RWPE2 (cell line): ENCODE measurements at places on chromosomes 13 and 19.

GRCh38 chr13:76693086-76693485, 193.1 kb downstream of the KCTD12 start:
- DNase-seq = no peak
- H3K4me3 ChIP-seq = no peak overlapping the region
- H3K27ac ChIP-seq = no peak overlapping the region
- no peaks in the 10 kb centered on the region for H3K27me3 ChIP-seq
- no peaks in the 10 kb centered on the region for H3K4me1 ChIP-seq

GRCh38 chr19:10454267-10454666, 33.9 kb downstream of the PDE4A start:
- H3K4me1 ChIP-seq = no peaks in the 10 kb centered on the region
- no peaks in the 10 kb centered on the region for H3K27me3 ChIP-seq
- H3K4me3 ChIP-seq = no peak overlapping the region
- H3K27ac ChIP-seq = no peak overlapping the region
- DNase-seq = no peak

DNA sequence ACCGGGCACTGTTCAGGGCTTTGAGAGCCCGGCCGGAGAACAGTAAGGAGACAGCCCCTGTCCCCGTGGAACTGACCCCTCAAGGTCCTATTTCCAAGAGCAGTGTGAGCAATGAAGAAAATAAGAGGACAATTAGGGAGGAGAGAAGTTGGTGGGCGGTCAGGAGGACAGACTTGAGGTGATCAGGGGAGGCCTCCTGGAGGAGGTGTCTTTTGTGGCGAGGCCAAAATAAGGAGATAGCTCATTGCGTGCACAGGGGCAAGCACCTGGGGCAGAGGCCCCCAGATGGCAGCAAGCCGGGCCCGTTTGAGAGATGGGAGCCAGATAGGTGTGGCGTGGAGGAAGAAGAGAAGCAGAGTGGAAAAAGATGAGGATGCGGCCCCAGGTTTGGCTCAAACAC, 2.8 kb upstream of the LRRC4B start:
- DNase-seq = no peak
- no peak overlapping the region for H3K4me3 ChIP-seq
- no peaks in the 10 kb centered on the region for H3K4me1 ChIP-seq

DNA sequence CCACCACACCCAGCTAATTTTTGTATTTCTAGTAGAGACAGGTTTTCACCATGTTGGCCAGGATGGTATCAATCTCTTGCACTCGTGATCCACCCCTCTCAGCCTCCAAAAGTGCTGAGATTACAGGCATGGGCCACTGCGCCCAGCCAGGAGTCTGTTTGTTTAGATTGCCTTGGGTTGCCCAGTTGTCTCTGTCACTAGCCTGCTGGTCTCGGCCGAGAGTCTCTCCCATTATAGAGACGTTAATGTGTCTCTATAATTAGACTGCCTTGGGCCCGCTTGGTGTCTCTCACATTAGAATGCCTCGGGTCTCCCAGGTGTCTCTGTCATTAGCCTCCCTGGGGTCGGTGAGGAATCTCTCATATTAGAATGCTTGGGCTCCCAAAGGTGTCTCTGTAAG, 1533.6 kb downstream of the UQCRFS1 start:
- no peaks in the 10 kb centered on the region for H3K36me3 ChIP-seq
- H3K4me1 ChIP-seq = no peaks in the 10 kb centered on the region
- no peaks in the 10 kb centered on the region for H3K27me3 ChIP-seq
- H3K4me3 ChIP-seq = no peak overlapping the region
- DNase-seq = peak; percentile 19

DNA sequence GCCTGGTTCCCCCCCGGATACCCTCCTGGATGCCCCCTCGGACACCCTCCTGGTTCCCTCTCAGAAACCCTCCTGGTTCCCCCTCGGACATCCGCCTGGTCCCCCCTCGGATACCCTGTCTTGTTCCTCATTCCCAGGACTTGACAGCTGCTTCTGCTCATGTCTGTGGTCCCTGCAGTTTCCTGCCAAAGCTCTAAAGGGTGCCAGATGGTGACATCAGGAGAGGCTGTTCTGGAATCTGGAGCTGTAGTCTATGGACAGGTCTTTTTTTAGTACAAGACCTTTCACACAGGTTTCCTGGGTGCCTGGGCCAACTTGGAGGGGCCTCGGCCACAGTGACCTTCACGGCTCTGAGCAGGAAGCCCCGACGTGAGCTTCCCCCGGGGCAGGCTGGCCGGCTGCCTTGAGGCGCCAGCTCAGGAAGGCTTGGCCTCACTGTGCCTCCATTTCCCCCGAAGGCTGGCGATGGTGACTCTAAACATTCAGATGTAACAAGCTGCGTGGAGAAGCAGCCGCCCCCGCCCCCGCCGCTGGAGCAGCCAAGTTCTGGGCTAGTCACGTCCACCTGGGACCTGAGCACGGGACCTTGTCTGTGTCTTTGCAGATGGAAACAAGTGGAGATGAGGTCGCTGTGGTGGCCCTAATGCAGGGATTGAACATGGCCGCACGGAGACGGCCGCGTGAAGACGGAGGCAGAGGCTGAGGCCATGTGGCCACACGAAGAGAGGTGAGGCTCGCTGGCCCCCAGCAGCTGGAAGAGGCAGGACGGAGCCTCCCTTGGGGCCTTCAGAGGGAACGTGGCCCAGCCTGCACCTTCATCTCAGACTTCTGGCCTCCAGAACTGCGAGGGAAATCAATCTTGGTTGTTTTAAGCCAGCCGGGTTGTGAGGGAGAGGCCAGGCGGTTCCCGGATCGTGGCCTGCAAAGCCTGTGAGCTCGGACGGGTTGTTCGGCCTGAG, 12.7 kb downstream of the SGTA start:
- H3K27ac ChIP-seq = no peak overlapping the region
- H3K4me3 ChIP-seq = no peak overlapping the region
- DNase-seq = no peak
- no peaks in the 10 kb centered on the region for H3K4me1 ChIP-seq
- H3K27me3 ChIP-seq = no peaks in the 10 kb centered on the region

GRCh38 chr13:97243915-97244781, 22.0 kb downstream of the MBNL2 start:
- peaks cover 6% of the 10 kb centered on the region for H3K4me1 ChIP-seq
- H3K27me3 ChIP-seq = no peaks in the 10 kb centered on the region
- H3K27ac ChIP-seq = no peak overlapping the region
- H3K4me3 ChIP-seq = no peak overlapping the region
- no peak for DNase-seq

DNA sequence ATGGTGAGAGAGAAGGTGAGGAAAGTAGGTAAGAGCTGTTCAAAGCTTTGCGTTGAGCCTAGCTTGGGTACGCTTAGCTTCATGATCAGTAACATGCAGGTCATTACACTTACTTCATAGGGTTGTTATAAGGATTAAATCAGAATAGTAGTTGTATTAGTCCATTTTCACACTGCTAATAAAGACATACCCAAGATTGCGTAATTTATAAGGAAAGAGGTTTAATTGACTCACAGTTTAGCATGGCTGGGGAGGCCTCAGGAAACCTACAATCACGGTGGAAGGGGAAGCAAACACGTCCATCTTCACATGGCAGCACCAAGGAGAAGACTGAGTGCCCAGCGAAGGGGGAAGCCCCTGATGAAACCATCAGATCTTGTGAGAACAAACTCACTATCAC, 21.9 kb downstream of the GPALPP1 start:
- no peak overlapping the region for H3K27ac ChIP-seq
- peaks cover 73% of the 10 kb centered on the region for H3K36me3 ChIP-seq
- H3K4me1 ChIP-seq = no peaks in the 10 kb centered on the region
- no peaks in the 10 kb centered on the region for H3K27me3 ChIP-seq

DNA sequence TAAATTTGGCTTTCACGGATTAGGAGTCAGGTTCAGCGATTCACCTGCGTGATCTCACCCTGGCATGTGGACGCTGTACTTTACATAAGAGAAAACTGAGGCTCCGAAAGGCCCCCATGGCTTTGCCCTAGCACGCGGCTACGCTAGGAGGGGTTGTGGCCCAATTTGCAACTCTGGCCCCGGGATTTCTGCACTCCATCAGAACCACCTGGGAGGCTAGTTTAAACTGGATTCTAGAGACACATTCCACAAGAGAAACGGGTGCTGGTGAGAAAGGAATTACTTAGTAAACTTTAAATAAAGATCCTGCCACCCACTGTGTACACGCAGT, 6.2 kb downstream of the BCL3 start:
- DNase-seq = no peak
- no peaks in the 10 kb centered on the region for H3K27me3 ChIP-seq
- H3K27ac ChIP-seq = peak overlapping the region; percentile 96
- H3K36me3 ChIP-seq = peaks cover 67% of the 10 kb centered on the region
- peaks cover 15% of the 10 kb centered on the region for H3K4me1 ChIP-seq

- no peak overlapping the region for H3K4me3 ChIP-seq
- H3K27ac ChIP-seq = no peak overlapping the region
- H3K4me1 ChIP-seq = peaks cover 35% of the 10 kb centered on the region
- H3K27me3 ChIP-seq = no peaks in the 10 kb centered on the region
- no peak for DNase-seq
These were observed 140.8 kb downstream of the MIPEP start for GRCh38 chr13:23748109-23748990.

GRCh38 chr13:99932912-99933311, 38.7 kb downstream of the ZIC5 start:
- no peaks in the 10 kb centered on the region for H3K36me3 ChIP-seq
- H3K4me1 ChIP-seq = no peaks in the 10 kb centered on the region
- no peak overlapping the region for H3K4me3 ChIP-seq
- no peak for DNase-seq

- H3K4me3 ChIP-seq = no peak overlapping the region
- no peaks in the 10 kb centered on the region for H3K4me1 ChIP-seq
- H3K36me3 ChIP-seq = no peaks in the 10 kb centered on the region
- DNase-seq = no peak
- H3K27me3 ChIP-seq = no peaks in the 10 kb centered on the region
These were observed 31.5 kb upstream of the OR10H1 start for GRCh38 chr19:15846923-15847322.

DNA sequence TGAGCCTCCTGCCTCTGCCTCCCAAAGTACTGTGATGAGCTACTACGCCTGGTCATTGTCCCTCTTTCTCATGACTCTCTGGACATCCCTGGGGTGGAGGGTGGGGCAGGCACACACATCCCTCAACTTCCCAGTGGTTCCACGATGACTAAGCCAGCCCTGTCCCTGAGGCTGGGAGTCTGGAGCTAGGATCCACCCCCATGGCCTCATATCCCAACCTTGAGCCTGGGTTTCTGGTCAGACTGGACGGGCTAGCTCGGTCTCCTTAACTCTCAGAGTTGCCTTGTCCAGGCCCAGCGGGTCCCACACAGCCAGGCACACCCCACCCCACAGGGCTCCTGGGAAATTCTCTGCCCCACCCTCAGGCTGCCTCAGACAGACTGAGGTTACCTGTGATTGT, 19.6 kb downstream of the IER2 start:
- H3K4me3 ChIP-seq = no peak overlapping the region
- H3K4me1 ChIP-seq = peaks cover 53% of the 10 kb centered on the region
- no peaks in the 10 kb centered on the region for H3K36me3 ChIP-seq
